ENCODE measurements at places on chromosomes 5 and 9. TPM values are rescaled to one million over a fixed set of nuclear protein-coding genes. Genes with fewer than 3 reads are reported as not detected.

GRCh38 chr5:174775081-174775480 is 50.7 kb downstream of the MSX2 start:
- H3K27ac ChIP-seq, result no peak overlapping the region
- no peak for DNase-seq
- no peaks in the 10 kb centered on the region for H3K36me3 ChIP-seq
- peaks cover 6% of the 10 kb centered on the region for H3K4me1 ChIP-seq

DNA sequence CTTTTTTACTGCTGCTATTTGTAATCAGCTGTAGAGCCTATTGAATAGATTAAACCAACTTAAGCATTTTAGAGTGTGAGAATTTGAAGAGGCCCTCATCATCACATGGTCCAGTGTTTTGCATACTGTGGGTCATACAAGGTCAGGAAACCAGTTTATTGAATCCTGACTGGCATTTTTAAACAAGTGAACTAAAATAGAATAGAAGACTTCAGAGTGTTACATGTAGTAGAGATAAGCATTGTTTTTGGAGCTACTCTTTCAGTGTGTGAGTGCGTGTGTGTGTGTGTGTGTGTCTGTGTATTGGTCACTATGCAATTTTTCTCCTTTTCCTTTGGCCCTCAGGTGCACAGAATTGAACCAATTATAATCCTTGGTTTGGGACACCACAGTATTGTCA is 114.4 kb downstream of the SLC28A3 start:
- no peaks in the 10 kb centered on the region for H3K36me3 ChIP-seq
- peak overlapping the region; percentile 84 for H3K27ac ChIP-seq
- H3K4me3 ChIP-seq, result no peak overlapping the region
- peaks cover 39% of the 10 kb centered on the region for H3K4me1 ChIP-seq

- H3K27ac ChIP-seq, result no peak overlapping the region
- H3K4me1 ChIP-seq, result peaks cover 24% of the 10 kb centered on the region
- H3K4me3 ChIP-seq, result no peak overlapping the region
- DNase-seq, result no peak
- H3K36me3 ChIP-seq, result no peaks in the 10 kb centered on the region
Observed at GRCh38 chr9:109342878-109343277, 22.0 kb upstream of the EPB41L4B start.

Gene GAPT
- total RNA-seq, result 0.45 TPM

DNA sequence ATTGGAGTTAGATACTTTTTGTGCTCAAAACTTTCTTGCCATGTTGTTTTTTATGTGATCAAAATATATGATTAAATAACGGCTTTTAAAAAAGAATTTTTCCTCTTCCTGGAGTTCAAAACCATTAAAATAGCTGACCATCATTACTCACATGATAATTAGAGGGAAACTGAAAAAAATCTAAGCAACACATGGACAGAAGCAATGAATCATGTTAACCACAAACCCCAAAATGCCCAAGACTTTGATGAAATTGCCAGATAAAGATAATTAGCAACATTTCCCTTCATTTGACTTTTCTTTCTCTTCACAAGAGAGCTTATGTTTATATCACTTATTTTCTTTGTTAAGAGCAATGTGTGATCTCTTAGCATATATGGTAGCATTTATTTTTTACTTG is 1294.2 kb downstream of the EFNA5 start:
- H3K27me3 ChIP-seq, result no peaks in the 10 kb centered on the region
- no peaks in the 10 kb centered on the region for H3K4me1 ChIP-seq
- no peak overlapping the region for H3K4me3 ChIP-seq

DNA sequence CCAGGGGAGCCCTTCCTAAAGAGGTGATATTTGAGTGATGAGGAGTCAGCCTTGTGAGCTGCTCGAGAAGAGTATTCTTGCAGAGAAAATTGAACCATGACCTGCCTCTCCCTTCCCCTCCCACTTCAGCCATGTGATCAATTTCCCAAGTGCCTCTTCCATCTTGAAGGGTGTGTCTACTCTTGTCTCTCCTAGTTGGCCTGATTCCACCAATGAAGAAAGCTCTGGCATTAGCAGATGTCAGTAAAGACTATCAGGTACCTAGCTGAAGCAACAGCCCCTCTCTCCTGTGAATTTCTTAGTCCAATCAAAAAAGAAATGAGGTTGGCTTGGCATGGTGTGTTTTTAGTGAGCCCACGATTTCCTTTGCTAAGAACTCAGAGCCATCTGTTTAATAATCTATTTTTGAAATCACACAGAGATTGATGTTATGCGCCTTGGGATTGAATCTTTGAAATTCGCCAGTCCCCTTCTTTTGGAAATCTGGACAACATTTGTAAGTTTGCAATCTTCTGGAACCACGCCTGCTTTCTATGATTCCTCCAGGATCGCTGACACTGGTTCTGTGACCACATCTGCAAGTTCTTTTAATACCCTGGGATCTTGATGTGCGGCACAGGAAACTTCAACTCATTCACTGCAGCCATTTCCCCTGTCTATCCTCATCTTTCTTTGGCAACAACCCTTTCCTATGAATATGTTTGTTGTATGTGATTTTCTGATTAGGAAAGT is 404.6 kb downstream of the DMRT2 start:
- H3K27ac ChIP-seq, result no peak overlapping the region
- no peak for DNase-seq
- no peaks in the 10 kb centered on the region for H3K36me3 ChIP-seq
- H3K27me3 ChIP-seq, result no peaks in the 10 kb centered on the region
- no peaks in the 10 kb centered on the region for H3K4me1 ChIP-seq

Gene ADAMTS12
- 1.3 TPM for total RNA-seq

DNA sequence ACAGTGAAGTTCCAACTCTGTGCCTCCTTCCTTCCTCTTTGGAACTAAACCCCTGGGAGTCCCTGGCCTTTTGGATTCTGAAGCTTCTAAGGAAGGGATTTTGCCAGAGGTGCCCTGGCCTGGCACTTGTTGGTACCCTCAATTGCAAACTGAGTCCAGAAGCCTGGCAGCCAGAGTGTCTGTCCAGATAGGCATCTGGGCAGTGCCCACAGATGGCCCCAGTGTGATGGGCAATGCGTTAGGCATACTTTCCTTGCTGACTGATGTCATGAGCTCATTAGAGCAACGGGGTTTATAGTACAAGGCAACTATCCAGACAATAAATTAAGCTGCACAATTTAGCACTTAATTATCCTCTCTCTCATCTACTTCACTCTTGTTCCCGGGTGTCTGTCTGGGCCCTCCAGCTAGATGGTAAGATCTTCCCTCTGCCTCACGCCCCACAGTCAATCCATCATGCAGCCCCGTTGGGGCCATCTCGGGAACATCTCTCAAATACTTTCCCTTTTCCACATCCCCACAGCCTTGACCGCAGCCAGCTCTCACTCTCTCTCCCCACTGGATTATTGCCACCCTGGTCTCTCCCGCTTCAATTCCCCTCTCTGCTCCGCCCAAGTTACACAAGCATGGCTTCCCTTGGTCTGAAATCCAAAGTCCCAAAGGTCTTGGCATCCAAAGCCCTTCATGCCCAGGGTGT is 157.5 kb upstream of the SMIM23 start:
- peaks cover 22% of the 10 kb centered on the region for H3K4me1 ChIP-seq
- no peaks in the 10 kb centered on the region for H3K27me3 ChIP-seq
- no peak for DNase-seq
- no peak overlapping the region for H3K4me3 ChIP-seq

- no peak overlapping the region for H3K27ac ChIP-seq
- DNase-seq, result no peak
- no peak overlapping the region for H3K4me3 ChIP-seq
- H3K36me3 ChIP-seq, result peaks cover 4% of the 10 kb centered on the region
Observed at GRCh38 chr9:137544176-137544760, 5.9 kb downstream of the PNPLA7 start.

GRCh38 chr9:70422371-70423043 is 8.1 kb upstream of the KLF9 start:
- peaks cover 27% of the 10 kb centered on the region for H3K4me1 ChIP-seq
- H3K27me3 ChIP-seq, result no peaks in the 10 kb centered on the region
- H3K4me3 ChIP-seq, result no peak overlapping the region
- peak overlapping the region; percentile 100 for H3K27ac ChIP-seq
- no peaks in the 10 kb centered on the region for H3K36me3 ChIP-seq

- H3K27ac ChIP-seq, result no peak overlapping the region
- H3K27me3 ChIP-seq, result no peaks in the 10 kb centered on the region
- H3K36me3 ChIP-seq, result no peaks in the 10 kb centered on the region
Observed at GRCh38 chr5:179321206-179321987, 23.9 kb downstream of the ADAMTS2 start.

DNA sequence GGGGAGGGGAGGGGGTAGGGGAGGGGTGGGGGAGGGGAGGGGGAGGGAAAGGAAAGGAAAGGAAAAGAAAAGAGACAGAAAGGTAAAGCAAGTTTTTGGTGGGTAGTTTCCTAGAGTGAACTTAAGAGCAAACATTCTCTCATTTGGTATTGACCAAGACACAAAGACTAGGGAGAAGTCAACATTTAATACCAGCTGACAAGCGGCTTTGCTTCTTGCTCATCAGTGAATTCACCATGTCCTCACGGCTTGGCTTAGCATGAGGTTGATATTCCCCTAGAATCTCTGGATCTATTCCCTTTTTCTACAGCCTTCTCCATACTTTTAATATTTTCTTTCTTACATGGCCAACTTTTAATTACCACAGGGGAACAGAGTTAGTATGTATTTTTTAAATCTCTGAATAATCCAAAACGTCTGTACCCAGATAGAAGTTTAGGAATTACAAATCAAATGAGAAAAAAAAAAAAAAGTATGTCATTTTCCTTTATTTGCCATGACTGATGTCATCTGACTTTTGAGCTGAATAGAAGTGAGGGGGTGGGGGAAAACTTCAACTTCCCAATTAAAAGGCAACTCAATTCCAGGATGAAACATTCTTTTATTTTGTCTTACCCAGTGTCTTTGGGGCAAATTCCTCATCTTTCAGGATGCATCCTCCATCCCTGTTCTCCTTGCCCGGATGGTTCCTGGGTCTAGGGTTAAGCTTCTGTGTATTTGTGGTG is 40.1 kb upstream of the GLIS3 start:
- no peaks in the 10 kb centered on the region for H3K36me3 ChIP-seq
- H3K27me3 ChIP-seq, result no peaks in the 10 kb centered on the region
- no peak overlapping the region for H3K4me3 ChIP-seq
- peaks cover 14% of the 10 kb centered on the region for H3K4me1 ChIP-seq

Gene INSL4
- not detected for total RNA-seq

- DNase-seq, result peak; percentile 15
- H3K27me3 ChIP-seq, result no peaks in the 10 kb centered on the region
- H3K27ac ChIP-seq, result no peak overlapping the region
- no peak overlapping the region for H3K4me3 ChIP-seq
Observed at GRCh38 chr5:57493034-57493433, 10.4 kb upstream of the ACTBL2 start.

Gene AHRR
- 2.1 TPM for total RNA-seq

Gene PLEKHG4B
- total RNA-seq, result 5.5 TPM

- H3K4me1 ChIP-seq, result peaks cover 38% of the 10 kb centered on the region
- no peak for DNase-seq
- no peaks in the 10 kb centered on the region for H3K36me3 ChIP-seq
- H3K27me3 ChIP-seq, result no peaks in the 10 kb centered on the region
Observed at GRCh38 chr5:141003031-141003430, 36.8 kb downstream of the PCDHAC2 start.

Gene SGCD
- 8.8 TPM for total RNA-seq

- no peak for DNase-seq
- H3K4me1 ChIP-seq, result no peaks in the 10 kb centered on the region
- H3K4me3 ChIP-seq, result no peak overlapping the region
Observed at GRCh38 chr9:99885747-99886146, 20.7 kb upstream of the STX17 start.
